ENCODE measurements at places on chromosomes 4 and X. TPM values are rescaled to one million over a fixed set of nuclear protein-coding genes. Genes with fewer than 3 reads are reported as not detected.

Gene NAA11
- not detected for polyA plus RNA-seq

Gene CABS1
- polyA plus RNA-seq, result not detected

Gene ESX1
- polyA plus RNA-seq, result not detected

Gene ADGRL3
- polyA plus RNA-seq, result 0.22 TPM

Gene KLKB1
- polyA plus RNA-seq, result not detected

Gene H2BW1
- polyA plus RNA-seq, result not detected

Gene TMPRSS11A
- polyA plus RNA-seq, result not detected

Gene PLXNB3
- 8.3 TPM for polyA plus RNA-seq

Gene NSD2
- 36.8 TPM for polyA plus RNA-seq

Gene EDA2R
- 0.75 TPM for polyA plus RNA-seq

Gene NDP
- not detected for polyA plus RNA-seq

Gene AFM
- polyA plus RNA-seq, result 0.03 TPM

Gene TCEAL2
- polyA plus RNA-seq, result not detected

Gene FAM13A
- polyA plus RNA-seq, result 2.2 TPM

Gene NKX6-1
- not detected for polyA plus RNA-seq

Gene DUSP21
- not detected for polyA plus RNA-seq

All from foreskin keratinocyte (primary cell).